ENCODE measurements at places on chromosomes 1 and 21.
A peak's percentile ranks its signal among the peaks of the same experiment; 100 is the strongest.

- peak; percentile 90 for DNase-seq
- no peaks in the 10 kb centered on the region for H3K27me3 ChIP-seq
- H3K4me1 ChIP-seq, result peaks cover 9% of the 10 kb centered on the region
- H3K27ac ChIP-seq, result no peak overlapping the region
These were observed 235.2 kb downstream of the SDCCAG8 start for GRCh38 chr1:243490748-243491686.

- no peaks in the 10 kb centered on the region for H3K27me3 ChIP-seq
- no peak for DNase-seq
- H3K4me3 ChIP-seq, result no peak overlapping the region
- no peaks in the 10 kb centered on the region for H3K4me1 ChIP-seq
These were observed 13.5 kb upstream of the C1orf105 start for GRCh38 chr1:172406968-172407367.

- no peaks in the 10 kb centered on the region for H3K36me3 ChIP-seq
- no peak overlapping the region for H3K4me3 ChIP-seq
- no peaks in the 10 kb centered on the region for H3K27me3 ChIP-seq
- no peak overlapping the region for H3K27ac ChIP-seq
These were observed 295.4 kb upstream of the VAMP3 start for GRCh38 chr1:7475691-7476090.

- H3K36me3 ChIP-seq, result no peaks in the 10 kb centered on the region
- DNase-seq, result peak; percentile 62
- H3K4me1 ChIP-seq, result peaks cover 5% of the 10 kb centered on the region
- H3K4me3 ChIP-seq, result peak within 1 kb of the TSS; percentile 81
- no peaks in the 10 kb centered on the region for H3K27me3 ChIP-seq
These were observed at the start of gene COA7 for GRCh38 chr1:52697795-52698674. Gene COA7 (minus strand): TSS chr1:52698347. CDS start chr1:52698326, 21 bp downstream.

- DNase-seq, result peak; percentile 61
- no peak overlapping the region for H3K4me3 ChIP-seq
- H3K27ac ChIP-seq, result no peak overlapping the region
- H3K4me1 ChIP-seq, result no peaks in the 10 kb centered on the region
- H3K36me3 ChIP-seq, result peaks cover 3% of the 10 kb centered on the region
- no peaks in the 10 kb centered on the region for H3K27me3 ChIP-seq
These were observed 125.0 kb downstream of the TIAM1 start for GRCh38 chr21:31218830-31219608.

- H3K27ac ChIP-seq, result peak overlapping the region; percentile 94
- H3K4me1 ChIP-seq, result peaks cover 27% of the 10 kb centered on the region
- peak; percentile 99 for DNase-seq
- H3K27me3 ChIP-seq, result no peaks in the 10 kb centered on the region
- H3K36me3 ChIP-seq, result no peaks in the 10 kb centered on the region
These were observed 536.4 kb downstream of the DPYD start for GRCh38 chr1:97384294-97384968.
